Activated CD4-positive, alpha-beta T cell treated with anti-CD3 and anti-CD28 coated beads, Interleukin-2, amount 10 ng/mL, durations not matched to agents 7 days and 5 days (primary cell): ENCODE measurements at places on chromosomes 16 and 17. TPM values are rescaled to one million over a fixed set of nuclear protein-coding genes. Genes with fewer than 3 reads are reported as not detected.

- DNase-seq = no peak
These were observed 20.1 kb downstream of the CIITA start for GRCh38 chr16:10897134-10897533.

DNA sequence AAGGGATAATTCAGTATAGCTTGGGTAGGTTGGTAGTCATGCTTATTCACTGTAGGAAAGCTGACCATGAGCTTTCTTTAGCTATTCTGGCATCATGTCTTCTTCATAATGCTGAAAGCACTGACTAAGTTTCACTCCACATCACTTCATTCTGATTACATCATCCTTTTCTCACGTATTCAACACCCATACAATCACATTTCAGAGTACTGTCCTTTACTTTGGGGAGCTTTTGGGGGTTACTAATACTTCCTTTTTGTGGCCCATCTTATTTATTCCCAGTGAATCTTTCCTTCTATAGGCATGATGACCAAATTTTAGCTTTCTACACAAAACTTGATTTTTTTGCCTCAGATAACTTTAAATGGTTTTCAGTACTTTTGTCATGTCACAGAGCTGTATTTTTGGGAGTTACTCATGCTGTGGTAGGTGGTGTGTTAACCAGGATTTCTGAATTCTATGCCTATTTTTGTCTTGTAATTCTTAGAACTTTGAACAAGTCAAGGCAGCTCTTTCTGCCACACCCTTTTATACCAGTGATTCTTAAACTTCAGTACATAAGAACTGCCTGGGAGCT lies 23.5 kb downstream of the TADA2A start:
- DNase-seq = no peak

- DNase-seq = no peak
These were observed 4.3 kb downstream of the CNTNAP1 start for GRCh38 chr17:42686520-42687128.

Gene TBC1D3
- not detected for total RNA-seq

DNA sequence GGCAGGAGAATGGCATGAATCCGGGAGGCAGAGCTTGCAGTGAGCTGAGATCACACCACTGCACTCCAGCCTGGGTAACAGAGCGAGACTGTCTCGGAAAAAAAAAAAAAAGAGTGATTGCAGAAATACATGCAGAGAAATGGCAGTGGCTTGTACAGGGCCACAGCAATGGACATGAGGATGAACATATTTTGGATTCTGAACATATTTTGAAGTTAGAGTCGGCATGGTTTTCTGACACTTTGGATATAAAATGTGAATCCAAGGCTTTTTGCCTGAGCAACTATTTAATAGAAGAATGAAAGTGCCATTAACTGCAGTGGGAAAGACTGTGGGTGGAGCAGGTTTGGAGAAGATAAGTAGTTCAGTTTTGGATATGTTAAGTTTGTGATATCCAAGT lies 35.8 kb downstream of the CPD start:
- no peak for DNase-seq

- DNase-seq = peak; percentile 43
These were observed 7.9 kb upstream of the SLFN14 start for GRCh38 chr17:35568561-35568960.

Gene TM4SF5
- not detected for total RNA-seq

GRCh38 chr17:64687376-64687775 lies 25.3 kb upstream of the SMURF2 start:
- no peak for DNase-seq

Gene CSH1
- total RNA-seq = not detected

DNA sequence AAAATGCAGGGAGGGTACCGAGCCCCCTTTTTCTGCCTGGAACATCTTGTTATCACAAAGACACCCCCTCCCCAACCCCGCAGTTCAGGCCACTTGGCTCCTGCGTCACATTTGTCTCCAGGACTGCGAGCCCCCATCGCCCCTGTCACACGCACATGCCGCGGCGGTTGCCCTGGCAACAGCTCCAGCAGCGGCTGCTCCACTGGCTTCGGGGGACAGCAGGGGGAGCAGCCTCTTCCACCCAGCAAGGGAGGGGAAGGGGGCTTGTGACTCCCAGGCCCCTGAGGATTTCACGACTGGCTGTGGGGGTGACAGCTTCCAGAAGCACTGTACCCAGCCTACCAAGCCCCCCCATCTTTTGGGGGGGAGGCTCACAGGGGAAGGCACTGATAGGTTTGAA lies 2.6 kb downstream of the BAIAP3 start:
- no peak for DNase-seq

DNA sequence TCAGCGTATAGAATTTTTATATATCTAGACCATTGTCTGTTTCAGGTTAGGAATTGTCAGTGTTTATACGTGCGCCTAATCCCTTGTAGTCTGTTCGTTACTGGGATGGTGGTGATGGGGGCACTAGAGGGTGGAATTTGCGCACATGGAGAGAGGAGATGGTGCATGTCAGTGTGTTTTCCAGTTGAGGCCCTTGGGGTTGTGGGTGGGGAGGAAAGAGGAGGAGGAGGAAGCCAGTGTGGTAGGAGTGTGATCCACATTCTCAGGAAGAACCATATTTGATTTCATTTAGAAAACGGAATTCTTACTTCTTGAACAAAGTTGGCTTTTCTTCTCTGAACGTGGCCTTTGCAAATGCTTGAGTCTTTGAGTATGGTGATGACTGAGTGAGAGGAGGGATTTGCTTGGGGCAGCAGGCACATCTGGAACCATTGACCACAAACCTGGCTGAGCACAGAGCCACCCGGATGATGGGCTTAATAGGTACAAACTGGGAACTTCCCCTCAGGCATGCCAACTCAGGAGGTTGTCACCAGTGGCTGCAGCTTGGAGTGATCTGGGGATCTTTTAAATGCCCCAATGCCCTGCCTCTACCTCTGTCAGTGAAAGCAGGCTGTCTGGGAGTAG lies 98.9 kb downstream of the PRKCB start:
- DNase-seq = no peak

Gene E2F4
- total RNA-seq = 120 TPM

DNA sequence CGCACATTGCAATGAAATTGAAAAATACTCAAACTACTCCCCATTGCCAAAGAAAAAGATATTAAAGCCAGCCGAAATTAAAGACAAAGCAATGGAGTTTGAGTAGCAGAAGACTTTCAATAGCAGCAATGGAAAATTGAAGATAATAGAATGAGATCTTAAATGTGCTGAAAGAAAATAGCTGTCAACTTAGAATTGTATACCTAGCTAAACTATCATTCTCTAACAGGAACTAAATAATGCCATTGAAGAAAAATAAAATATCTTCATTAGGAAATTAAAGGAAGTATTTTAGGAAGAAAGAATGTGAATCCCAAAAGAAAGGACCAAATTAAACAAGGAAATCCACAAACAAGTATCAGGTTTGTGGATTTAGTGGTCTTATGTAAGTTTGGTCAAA lies 165.6 kb downstream of the USP31 start:
- DNase-seq = no peak

Gene GRIN2A
- not detected for total RNA-seq

DNA sequence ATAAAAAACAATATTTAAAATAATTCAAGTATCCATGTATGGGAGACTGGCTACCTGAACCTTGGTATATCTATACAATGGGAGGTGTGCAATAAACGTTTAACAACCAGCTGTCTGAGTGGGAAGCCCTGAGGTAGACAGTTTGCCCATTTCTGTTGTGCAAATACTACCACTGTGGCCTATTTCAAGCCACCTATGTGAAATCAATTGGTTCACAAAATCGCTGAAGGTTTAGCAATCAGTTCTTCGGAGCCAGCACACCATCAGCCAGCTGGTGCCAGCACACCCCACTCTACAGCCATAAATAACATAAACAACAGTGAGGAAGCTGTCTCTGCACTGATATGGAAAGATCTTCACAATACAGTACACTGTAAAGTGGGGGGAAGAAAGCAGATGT lies 46.7 kb upstream of the KDM8 start:
- DNase-seq = no peak

GRCh38 chr17:59234631-59235030 lies 14.3 kb downstream of the GDPD1 start:
- DNase-seq = no peak

DNA sequence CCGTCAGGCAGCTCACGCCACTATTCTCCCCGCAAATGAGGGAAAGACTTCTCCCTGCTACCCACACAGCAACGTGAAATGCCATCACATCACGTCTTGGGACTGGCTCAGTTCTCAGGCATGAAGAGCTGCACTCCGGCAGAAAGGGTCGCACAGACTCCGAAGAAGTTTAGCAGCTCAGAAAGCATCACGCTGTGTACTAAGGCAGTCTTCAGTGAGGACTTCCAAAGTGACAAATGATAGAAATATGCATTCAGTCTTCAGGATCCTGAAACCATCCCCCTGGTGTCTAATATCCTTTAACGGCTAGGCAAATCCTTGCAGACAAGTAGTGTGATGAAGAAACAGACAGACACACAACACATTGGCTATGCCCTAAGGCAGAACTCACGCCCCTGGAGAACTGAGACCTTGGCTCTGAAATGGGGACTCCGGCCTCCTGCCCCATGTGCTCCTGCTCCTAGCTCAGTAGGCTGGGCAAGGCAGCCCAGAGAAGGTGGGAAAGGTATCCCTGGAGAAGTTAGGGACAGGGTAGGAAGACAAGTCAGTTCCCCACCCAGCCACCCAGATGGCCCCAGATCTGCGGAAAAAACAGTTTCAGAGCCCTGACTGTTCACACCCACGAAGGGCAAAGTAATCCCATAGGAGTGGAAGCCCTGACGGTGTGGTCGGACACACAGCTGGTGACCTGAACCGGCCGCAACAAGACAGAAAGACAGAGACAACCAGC lies 1.6 kb downstream of the XYLT1 start:
- no peak for DNase-seq

DNA sequence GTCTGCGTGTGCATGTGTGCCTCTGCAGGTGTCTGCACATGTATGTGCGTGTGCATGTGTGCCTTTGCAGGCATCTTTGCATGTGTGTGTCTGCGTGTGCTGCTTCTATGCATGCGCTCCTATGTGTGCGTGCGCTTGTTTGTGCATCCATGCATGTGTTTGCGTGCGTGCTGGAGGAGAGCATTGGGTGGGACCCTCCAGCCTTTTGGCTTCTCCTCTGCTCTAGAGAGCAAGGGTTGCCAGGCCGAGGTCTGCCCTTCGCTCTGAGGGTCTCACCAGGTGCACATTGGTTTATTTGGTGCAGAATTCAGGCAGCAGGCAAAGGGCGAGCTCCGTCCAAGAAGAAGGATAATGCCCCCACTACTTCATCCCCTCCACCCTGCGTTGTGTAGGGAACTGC lies 1.1 kb upstream of the RAB40B start:
- no peak for DNase-seq

DNA sequence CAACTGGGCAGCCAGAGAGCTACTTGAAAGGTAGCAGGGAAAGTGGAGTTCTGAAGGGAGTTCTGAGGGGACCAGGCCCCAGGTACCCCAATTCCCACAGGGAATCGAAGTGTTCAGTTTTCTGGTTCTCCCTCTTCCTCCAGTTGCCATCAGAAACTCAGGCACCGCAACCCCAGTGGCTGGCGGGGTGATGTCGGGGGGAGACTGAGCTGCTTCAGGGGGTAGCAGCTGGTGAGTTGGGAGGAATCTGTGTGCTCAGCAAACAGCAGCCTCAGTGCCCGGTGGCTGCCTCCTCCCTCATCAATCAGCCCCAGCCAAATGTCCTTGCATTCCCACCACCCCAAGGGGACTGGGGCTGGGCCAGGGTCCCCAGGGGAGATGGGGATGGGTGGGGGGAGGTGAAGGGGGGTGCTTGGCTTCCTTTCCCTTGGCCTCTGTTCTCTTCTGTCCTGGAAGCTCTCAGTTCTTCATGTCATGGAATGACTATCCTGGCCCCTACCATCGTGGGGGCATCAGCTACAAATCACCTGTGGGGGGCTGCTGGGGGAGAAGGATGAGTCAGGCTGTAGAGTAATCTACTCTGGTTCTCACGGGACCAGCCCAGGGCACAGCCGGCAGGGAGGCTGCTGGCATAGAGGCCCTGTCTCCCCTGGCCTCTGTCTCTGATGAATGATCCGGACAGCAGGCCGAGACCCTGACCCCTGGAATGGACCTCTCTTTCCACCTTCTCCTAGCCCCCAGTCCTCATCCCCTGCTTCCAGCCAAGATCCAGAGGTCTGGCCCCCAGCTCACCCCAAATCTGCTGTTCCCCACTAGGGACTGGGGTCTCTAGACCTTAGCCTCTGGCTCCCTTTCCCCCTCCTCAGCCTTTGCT lies 2.6 kb upstream of the DNAH2 start:
- no peak for DNase-seq
